NCI-H1417 treated with DMSO at 0.1 percent for 48 hours (cell line): ENCODE measurements at places on chromosomes 1 and 21.

DNA sequence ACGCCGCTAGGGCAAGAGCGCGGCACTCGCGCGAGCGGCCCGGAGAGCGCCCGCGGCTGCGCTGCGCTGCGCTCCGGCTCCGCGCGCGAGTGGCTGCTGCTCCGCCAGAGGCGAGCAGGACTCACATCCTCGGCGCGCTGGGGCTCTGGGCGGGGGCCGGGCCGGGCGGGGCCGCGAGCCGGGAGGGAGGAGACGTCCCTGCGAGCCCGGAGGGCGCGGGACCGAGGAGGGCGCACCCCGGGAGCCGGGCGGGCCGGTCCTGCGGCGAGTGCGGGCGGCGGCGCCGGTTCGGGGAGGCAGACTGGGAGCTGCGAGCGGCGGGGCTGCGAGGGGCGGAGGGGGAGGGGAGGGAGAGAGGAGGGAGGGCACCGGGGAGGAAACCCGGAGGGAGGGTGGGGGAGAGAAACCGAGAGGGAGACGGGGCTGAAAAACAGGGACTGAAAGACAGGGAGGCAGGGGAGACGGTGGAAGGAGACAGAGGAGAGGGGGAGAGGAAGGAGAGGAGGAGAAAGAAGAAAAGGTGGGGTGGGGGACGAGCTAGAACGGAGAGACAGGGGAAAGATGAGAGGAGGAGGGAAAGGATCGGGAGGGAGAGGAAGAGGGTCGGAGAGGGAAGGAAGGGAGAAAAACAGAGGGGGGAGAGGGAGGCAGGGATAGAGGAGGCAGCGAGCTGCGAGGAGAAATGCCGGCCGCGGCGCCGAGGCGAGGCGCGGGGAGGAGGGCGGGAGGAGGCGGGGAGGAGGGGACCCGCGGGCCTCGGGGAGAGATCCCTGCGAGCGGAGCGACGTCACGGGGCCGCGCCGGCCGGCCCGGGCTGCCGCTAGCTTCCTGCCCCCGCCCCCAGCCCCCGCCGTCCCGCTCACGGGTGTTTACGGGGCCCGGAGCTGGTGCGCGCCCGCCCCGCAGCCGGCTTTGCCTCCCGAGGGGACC lies at the start of gene CAMK2N1:
CAMK2N1 (minus strand) TSS at position 684 of the 930 bp plus-strand sequence. CDS start 831 bp downstream, outside the sequence.
- DNase-seq = no peak

DNA sequence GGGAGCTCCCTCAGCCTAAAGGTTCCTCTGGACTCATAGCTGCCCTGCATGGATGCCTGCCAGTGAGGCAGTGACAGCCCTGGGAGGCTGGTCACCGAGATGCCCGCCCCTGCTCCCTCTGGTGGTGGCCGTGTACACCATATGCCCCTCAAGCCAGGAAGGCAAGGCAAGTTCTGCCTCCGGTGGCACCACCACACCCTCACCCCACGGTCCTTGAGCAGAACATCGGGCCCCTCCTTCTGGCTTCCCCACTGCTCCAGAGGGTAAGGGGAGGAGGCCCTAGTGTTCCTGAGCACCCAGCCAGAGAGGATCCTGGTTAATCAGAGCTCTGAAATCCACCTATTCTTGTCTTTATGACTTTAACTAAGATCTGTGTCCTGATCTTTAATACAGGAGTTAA lies 1.5 kb upstream of the S100A14 start:
- no peak for DNase-seq

- DNase-seq = no peak
These were observed 18.3 kb upstream of the SPRR5 start for GRCh38 chr1:152928671-152929070.

- no peak for DNase-seq
These were observed 36.4 kb upstream of the TRABD2B start for GRCh38 chr1:48033495-48034045.

DNA sequence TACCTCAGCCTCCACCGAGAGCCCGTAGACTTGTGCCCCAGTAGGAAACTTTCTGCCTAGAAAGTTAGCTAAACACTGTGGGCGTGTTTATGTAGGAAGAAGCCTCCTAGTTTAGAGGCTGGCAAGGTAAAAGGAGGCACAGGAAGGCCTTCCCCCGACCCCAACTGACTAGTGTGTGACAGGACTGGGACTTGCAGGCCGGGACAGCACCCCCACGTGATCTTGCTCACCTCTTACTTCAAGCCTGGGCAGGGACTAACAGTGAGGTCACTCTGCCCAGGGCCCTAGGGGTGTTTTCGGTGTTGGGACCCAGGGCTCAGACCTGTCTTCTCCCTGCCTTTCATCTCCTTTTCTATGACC lies 392 bp upstream of the TAGLN2 start:
- no peak for DNase-seq

DNA sequence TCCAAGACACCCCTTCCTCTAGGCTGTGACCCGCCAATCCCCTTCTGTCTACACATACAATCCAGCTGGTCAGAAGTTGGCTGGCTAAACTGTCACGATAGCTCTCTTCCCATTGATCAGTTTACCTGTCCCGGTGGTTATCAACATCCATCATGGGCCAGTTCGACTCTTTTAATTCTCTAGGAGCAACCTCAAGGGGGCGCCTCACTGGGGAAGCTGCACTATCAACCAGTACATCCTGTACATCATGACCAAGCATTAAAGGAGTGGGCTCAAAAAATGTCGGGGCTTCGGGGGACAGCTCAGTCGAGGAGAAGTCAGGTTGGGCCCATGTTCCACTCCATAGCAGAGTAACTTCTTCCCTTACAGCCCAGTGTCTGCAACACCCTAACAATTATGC lies 53.2 kb upstream of the B3GALNT2 start:
- DNase-seq = no peak

- DNase-seq = no peak
These were observed 94.5 kb downstream of the HUNK start for GRCh38 chr21:31967334-31967733.

DNA sequence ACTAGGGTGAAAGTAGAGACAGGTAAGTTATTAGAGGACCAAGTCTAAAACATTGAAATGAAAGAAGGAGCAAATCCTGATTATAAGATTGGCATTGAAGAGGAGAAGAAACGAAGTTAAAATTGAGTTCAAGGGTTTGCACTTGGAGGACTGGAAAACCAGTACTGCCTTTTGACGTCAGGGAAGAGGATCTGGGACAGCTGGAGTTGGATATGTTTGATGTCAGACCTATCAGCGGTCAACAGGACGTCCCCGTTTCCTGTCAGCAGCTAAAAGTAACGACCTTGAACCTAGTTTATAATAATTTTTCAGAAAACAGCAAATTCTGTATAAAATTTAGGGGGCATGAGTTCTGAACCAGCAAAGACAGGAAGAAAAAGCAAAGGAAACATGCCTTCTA lies 1.2 kb upstream of the NID1 start:
- no peak for DNase-seq
